GM12891 (cell line): ENCODE measurements at places on chromosomes 7 and 10.

- no peak for DNase-seq
Observed at GRCh38 chr10:50407076-50407801, 155.9 kb upstream of the ASAH2 start.

DNA sequence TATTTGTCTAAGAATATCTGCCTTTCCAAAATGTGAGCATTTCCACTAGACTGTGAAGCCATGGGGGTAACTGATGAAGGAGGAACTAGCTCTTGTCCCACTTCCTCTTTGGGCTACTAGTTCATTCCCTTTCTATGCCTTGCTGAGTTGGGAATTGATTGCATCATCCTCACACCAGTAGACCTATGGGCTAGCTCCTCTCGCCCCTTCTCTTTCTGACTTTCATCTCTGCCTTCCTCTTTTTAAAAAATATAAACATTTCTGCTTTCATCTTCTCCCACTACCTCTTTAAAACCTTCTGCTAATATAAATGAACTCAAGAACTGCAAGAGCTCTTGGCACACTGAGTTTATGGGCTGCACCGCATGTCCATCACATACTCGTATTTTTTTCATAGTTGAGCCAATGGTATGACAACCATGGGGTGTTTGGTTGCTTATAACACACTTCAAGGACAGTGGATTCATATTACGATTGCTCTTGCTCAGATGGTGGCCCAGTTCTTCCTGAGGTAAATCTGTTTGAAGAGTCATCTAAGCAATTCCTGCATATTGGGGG lies 182.0 kb downstream of the REEP3 start:
- no peak for DNase-seq

- DNase-seq, result no peak
Observed at GRCh38 chr7:151456276-151456675, 16.3 kb upstream of the CRYGN start.

DNA sequence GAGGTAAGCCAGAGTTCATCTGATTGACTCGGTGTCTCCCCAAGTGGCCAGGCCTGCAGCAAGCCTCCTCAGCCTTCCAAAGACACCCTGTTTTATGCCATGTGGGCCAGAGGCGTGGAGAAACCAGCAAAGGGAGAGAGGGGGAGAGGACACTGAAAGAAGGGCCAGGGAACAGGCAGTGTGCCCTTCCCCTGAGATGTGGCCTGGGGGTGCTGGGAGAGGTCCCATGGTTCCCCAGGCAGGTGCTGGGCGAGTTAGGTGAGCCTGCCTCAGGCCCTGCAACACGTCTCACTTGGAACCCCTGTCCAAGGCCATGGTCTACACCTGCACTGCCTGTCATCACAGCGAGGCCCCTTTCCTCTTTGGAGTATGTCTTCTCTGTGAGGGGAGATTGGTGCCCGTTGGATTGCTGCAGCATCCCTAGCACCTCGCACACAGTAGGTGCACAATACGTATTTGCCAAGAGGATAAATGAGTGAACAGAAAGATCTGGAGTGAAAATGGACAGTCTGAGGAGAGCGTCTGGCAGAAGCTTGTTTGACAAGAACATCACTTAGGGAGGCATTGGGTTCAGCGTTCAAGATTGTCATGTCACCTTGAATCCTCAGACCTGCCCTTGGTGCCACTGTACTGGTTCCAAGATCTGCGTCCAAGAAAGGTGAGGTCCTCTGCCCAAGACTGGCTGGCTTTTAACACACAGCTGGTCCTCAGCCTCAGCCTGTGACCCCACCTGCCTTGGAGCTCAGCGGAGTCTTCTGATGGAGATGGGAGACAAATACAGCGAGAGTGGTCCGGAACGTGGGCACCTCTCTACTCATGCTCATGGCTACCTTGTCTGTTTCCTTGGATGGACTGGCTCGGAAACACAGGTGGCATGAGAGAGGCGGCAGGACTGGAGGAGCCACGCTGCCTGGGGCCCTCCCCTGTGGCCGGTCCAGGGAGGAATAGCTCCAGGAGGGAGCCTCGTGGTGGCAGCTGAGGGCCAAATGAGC lies 39.8 kb upstream of the NUB1 start:
- no peak for DNase-seq

DNA sequence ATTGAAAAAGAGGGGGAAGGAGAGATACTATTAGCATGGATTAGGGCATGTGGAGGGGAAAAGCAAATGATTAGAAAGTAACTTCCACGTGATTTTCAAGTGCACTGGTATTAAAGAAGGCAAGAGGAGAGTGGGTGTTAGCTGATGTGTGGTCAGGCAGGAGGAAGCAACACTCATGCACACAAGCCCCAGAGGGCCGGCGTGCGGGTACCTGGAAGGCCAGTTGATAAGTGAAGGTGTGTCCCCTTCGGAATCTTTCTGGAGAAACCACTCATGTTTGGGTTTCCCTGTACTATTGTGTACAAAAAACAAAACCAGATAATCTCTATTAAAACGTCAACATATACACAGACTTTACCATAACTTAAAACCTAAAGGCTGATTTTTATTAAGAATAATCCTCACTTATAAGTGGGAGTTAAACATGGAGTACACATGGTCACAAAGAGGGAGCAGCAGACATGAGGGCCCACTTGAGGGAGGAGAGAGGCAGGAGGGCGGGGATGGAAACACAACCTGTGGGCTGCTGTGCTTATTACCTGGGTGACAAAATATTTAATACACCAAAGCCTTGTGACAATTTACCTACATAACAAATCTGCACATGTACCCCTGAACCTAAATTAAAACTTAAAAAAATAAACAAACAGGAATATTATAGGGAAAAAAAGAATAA lies 98.9 kb downstream of the SVIL start:
- no peak for DNase-seq

DNA sequence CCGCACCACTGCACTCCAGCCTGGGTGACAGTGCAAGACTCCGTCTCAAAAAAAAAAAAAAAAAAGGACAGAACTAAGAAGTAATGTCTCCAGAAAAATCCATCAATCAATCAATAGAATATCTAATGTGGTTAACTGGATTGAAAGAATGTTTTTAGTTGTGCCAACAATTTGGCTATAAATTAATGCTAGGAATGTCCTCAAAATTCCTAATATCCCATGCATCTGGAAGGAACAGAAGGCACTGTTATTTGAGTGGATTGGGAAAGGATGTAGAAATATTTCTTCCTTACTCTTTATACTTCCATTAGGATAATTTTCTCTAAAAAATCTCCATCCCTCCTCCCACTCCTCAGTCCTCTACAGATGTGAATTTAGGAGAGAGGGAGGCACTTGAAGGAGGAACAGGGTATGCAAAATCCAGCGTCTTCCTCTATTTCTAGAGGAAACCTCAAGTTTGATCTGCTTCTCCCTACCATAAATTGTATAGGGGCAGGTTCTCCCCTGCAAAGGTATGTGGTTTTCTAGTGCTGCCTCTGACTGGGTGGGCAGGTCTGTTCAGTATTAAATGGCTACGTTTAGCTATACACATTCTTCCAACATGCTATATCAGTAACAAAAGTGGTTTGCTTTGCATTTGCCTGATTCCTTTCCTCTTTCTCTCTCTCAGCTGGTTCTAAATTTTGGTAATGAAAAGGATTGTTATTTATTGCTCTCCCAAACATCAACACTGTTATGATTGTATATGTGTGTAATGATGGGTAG lies 54.1 kb downstream of the RNLS start:
- no peak for DNase-seq

DNA sequence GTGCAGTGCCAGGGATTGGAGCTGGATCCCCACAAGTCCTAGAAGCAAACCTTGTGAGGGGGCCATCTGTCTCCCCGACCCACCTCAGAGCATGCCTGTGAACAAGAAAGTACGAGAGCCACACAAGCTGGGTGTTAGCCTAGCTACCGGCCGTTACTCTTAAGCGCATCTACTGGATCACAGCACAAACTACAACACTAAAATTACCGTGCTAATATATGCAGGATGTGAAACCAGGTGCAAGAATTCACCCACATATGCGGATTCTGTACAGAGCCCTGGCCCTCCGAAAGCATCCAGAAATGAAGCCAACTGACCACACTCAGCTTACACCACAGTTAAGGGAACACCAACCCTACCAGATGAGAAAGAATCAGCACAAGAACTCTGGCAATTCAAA lies 16.0 kb upstream of the PRSS1 start:
- no peak for DNase-seq

- no peak for DNase-seq
Observed at GRCh38 chr7:15508258-15508657, 53.6 kb downstream of the AGMO start.

DNA sequence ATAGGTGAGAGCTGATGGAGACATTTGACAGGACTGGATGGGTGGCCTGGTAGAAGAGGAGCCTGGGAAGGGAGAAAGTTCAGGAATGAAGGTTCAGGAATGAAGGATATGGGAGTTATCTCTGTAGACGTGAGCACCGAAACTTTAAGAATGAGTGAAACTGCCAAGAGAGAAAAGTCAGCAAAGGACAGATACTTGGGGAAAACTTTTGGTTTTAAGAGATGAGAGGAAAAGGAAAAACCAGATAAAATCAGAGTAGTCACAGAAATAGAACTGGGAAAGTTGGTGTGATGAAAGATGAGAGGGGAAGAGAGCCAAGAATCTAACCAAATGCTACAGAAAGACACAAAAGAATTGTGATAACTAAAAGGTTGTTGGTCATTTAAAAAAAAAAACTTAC lies 88.9 kb downstream of the PRR15 start:
- no peak for DNase-seq

DNA sequence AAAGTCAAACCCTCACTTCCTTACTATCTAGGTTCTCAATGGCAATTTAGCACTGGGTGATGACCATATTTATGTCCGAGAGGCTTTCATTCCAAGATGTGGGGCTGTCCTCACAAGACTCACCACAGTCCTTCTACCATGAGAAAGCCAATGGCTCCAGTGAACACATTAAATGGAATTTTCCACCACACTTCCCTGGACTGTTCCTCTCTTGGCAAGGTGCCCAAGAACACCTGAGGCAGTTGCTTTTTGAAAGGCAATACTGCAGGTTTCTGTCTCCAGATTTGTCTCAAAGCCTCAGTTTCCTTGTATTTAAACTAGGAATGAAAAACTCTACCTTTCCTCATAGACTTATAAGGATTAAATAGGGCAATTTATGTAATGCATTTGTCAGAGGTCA lies 24.2 kb downstream of the AFAP1L2 start:
- no peak for DNase-seq

DNA sequence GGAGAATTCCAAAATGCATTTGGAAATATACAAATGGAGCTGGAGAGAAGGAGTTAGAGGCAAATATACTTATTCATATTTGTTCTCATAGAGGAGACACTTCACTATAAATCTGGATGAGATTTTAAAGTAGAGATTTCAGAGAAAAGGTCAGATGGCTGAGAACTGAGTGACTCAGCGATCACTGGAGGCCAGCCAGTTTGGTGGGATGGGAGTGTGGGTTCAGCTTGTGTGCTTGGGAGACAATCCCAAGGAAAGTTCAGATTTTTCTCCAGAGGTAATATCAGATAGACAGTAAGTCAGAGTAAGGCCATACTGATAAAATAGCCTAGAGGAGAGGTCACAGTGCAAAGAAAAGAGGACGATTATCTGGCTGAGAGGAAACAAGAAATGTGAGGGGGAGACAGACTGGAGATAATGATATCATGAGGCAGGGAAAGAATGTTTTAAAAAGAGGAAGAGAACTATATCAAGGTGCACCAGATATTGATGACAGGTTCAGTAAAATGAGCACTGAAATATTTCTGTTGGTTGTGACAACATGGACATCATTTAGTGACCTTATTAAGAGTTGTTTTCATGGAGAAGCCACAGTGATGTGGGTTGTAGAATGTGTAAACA lies 67.0 kb downstream of the MDFIC start:
- DNase-seq, result no peak

DNA sequence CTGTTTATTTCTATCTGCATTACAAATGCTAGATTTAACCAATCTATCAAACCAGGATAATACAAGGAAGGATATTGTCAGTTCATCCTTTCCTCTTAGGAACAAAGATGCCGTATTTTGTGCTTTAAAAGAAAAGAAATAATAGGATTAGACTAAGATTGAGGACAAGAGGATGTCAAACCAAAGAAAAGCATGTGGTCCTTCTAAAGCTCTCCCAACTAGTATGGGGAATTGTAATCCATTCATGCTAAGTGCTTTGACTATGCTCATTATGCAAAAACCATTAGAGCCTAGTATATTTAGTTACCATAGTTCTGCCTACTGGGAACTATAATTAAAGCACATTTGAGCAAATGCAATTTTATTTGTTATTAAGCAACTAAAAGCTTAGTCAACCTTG lies 280.2 kb downstream of the GRM8 start:
- DNase-seq, result no peak

GRCh38 chr10:122780391-122780790 lies 65.3 kb downstream of the CUZD1 start:
- no peak for DNase-seq

GRCh38 chr7:141992688-141993087 lies 3.0 kb upstream of the MGAM start:
- no peak for DNase-seq

DNA sequence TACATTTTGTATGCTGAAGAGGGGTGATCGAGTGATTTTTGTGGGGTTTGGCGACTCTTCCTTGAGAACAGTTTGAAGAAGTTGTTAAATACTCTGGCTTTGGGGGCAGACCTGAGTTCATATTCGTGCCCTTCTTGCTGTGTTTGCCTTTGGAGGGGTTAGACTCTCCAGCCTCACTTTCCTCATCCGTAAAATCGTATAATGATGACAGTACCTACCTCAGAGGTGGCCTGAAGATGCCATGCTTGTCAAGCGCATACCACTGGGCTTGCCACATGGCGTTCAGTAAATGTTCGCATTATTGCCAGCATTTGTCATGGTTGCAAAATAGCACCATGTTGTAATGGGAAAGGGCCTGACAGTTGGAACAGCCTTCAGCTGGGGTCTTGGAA lies 1.3 kb downstream of the STK17A start:
- no peak for DNase-seq

GRCh38 chr10:46523119-46523961 lies 33.1 kb downstream of the GPRIN2 start:
- DNase-seq, result no peak

DNA sequence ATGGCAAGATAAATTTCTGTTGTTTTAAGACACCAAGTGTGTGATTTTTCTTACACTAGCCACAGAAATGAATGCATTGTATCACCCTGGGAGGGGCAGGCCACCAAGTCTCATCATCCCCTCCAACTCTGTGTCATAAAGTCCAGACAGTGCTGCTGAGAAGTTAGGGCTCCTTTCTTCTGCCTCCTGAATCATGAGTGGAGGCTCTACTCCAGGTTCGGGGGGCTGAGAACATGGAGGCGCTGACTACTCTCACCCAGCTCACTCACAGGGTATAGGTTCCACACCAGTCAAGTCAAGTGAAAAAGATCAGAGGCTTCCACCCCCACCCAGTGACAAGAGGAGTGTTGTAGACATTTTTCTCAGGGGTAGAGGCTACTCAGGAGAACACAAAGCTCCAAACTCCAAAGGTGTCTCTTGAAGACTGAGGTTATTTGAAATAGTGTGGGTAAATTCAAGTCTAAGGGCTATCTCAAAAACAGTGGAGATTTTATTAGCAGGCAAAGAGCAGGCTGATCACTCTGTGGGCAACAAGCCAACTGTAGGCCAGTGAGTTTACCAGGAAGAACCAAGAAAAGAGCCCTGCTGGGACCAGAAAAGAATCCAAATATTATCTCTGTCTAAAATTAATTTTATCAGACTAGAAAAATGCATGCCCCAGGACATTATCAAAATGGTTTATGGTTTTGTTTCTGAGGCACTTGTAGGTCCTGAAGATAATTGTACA lies 118.6 kb upstream of the RET start:
- DNase-seq, result no peak
